ENCODE measurements at places on chromosomes 7 and 10.

DNA sequence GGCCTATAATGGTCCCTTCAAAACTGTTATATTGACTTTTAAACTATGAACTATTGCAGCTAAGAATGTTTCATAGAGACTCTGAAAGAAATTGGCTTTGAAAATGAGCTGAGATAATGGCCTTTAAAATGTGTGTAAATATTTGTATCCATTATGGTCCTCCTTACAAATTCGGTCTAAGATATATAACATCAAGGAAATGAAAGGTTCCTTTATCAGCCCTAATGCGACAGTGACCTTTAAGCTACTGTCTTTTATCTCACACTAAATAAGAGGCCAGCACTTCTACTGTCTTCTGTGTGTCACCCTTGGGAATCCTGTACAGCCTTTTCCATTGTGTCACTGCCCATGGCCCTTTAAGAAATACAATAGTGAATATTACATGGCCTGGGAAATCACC lies 19.5 kb downstream of the COL28A1 start:
- DNase-seq: no peak

- no peak for DNase-seq
Observed at GRCh38 chr10:90204956-90205314, 503.5 kb downstream of the KIF20B start.

- no peak for DNase-seq
Observed at GRCh38 chr10:19935176-19935575, 118.9 kb downstream of the PLXDC2 start.

- DNase-seq: no peak
Observed at GRCh38 chr7:54812756-54813322, 53.8 kb upstream of the SEC61G start.

GRCh38 chr7:92557808-92558362 lies 29.3 kb downstream of the RBM48 start:
- DNase-seq: no peak

DNA sequence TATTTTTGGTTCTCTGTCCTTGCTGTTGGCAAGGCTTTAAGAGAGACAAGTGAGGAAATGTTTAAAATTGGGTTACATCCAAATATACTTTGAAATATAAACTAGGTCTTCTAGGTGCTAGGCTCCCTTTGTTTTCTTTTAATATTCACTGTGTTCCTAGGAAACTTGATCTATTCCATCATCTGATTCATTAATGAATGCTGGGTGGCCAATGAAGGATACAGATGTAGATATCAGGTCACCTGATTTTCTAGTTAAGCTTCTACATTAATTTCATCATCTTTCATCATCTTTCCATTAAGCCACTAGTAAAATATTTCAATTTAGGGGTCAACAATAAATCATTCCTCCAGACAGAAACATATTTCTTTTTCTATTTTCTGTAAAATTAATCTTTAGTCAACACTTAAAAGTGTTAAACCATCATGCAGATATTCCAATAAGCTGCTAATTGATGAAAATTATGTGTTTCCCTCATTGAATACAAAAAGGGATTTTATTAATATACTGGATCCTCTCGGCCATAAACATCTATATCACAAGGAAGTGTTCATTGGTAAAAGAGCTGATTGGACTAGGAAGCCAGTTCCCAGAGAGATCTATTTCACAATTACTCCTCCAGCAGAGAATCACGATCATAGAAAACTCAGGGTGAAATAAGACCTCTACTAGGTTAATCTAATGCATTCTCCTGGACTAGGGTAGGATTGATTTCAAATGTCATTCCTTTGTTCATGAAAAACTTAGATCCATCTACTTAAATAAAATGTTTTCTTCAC lies 14.7 kb downstream of the HGF start:
- no peak for DNase-seq

GRCh38 chr7:38584443-38585210 lies 46.5 kb downstream of the AMPH start:
- no peak for DNase-seq

GRCh38 chr7:149733924-149734790 lies 39.2 kb downstream of the ZNF467 start:
- no peak for DNase-seq

GRCh38 chr10:49025347-49025983 lies 85.8 kb upstream of the LRRC18 start:
- no peak for DNase-seq

DNA sequence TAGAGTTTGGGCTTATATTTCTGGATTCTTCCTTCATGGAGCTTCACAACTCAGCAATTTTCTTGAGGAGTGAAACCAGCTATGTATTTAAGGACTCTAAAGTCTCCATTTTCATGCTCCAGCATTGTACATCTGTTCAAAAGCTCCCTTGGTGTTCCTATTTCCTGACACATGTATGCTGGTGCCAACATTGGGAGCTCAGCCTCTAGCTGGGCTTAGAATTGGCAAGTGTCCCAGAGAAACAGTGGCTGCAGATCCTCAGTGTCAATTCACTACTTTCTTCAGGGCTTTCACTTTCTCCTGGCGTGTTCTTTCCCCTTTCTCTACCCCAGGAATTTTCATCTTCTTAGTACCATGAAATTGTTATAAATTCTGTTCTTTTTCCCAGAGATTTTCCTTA lies 103.1 kb downstream of the ZNF467 start:
- DNase-seq: peak; percentile 6

DNA sequence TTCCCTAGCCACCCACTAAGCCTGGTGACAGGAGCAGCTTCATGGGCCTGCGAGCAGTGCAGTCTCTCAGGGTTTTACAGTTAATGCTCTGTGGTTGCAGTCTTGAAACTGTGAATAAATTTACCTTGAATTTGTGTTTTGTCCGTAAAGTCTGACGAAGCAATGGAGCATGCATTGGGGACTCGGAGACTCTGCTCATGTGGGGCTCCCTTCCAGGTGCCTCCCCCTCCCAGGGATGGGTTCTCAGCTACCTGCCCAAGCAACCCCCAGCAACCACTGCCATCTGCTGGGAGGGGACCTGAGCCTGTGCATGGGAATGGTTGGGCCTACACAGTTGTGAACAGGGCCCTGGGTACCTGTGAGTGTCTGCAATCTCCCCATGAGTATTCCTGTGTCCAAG lies 36.3 kb upstream of the IKZF1 start:
- no peak for DNase-seq

Data from nucleus accumbens (tissue), 56 donors.